Activated naive CD4-positive, alpha-beta T cell (primary cell): ENCODE measurements at places on chromosomes 5 and 9.

DNA sequence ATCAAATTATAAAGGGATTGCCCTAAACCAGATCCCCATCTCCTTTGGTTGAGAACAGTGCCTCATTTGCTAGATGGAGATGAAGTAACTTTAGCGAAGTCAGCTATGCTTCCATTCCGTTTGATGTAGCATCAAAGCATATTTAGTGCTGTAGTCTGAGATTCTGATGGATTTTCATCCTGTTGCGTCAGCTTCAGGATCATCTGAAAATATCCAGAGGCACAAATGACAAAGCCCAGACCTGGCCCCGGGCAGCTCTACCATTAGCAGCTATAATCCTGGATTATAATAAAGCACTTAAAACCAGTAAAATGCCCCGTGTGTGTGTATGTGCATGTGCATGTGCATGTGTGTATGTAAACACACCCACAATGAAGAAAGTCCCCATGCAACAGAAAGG lies 44.7 kb downstream of the ERAP1 start:
- DNase-seq = no peak

DNA sequence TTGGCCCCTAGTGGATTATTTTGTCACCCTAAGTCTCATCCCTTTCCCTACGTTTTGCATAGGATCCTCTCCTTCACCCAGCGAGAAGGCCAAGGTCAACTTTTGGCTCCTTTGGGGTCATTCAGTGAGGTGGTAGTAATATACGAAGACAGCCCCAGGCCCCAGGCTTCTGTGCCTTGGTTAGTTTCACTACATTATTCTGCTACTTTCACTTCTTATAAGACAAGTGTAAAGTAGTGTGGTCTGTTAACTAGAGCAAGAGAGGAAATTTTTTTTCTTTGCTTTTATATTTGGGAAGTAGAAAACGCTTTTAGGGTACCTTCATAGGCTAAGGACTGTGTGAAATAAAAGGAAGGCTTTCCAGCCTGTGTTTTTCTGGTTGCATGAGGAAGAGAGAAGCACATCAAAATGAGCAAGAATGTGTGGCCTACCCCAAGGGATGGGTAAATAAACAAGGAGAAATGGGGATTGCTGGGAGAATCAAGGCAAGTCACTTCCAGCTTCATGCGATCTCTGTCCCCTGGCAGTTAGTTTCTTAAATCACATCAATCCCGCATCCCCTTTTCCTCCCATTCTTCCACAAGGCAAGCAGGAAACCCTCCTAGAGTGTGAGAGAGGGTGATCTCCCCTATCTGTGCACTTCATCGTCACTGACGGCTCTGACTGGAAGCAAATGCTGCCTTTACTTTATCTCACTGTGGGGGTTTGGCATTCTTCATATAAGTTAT lies 677.0 kb upstream of the WWC1 start:
- DNase-seq = no peak

- no peak for DNase-seq
Measured at GRCh38 chr9:131986089-131986488, 93.6 kb downstream of the MED27 start.

DNA sequence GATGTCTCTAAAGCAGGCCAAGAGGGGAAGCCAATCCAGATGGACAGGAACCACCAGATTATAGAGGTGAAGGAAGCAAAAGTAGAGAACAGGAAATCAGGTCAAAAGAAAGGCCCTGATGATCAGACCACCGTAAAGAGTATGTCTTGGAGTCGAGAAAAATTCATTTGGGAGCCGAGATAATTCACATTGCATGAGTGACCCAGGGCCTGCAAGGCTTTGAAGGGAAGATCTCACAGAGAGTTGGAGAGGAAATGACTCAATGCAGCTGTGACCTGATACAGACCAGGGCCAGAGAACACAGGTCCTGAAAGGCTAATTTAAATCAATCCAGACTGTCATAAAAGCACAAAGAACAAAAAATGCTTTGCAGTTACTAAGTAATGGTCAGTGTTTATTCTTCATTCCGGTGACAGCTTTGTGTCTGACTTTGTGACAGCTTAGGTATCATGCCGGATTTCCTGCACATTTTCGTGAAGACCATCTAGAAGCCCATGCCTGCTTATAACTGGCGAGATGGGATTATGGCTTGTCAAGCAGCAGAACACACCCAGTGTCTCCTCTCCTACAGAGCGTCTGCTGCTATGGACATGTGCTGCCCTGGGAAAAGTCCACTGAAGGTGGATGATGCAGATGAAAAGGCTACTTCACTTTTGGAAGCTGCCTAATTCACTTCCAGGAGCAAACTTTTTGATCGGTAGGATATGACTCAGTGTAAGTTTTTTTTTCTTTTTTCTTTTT lies 5.8 kb upstream of the ACTBL2 start:
- no peak for DNase-seq

DNA sequence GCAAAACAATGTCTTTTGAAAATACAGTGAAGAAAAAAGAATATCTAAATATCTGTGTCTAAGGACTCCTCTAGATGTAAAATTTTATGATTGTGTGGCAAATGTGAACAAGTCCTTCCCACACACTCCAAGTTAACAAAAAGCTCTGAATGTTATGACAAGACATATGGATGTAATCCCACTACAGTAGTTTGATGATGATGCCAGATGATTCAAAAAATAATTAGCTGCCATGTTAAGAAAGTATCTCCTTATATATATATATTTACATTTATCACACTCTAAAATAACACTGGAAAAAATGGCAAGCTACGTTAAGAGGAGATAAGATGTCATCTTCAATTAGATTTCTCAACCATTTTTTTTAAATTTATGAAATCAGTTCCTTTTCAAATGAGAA lies 178.5 kb downstream of the NFIB start:
- DNase-seq = no peak

DNA sequence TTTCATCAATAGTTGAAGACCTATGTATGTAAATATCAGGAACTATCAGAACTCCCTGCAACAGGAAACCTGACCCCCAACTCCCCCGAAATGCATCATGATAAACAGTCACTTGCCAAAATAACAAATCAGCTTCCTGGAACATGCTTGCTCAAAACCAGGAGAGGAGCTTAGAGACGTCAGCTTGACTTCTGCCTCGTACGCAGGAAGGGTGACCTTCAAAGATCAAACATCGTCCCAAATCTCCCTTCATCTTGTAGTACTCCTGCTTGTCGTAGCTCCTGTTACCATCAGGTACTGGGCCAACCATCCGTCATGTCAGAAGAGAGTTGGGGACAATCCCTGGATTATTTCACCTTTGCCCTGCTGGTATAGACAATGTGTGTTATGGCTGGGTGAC lies 396.1 kb downstream of the GADD45G start:
- DNase-seq = no peak
